ENCODE measurements at places on chromosomes 5 and 9. TPM values are rescaled to one million over a fixed set of nuclear protein-coding genes. Genes with fewer than 3 reads are reported as not detected.

DNA sequence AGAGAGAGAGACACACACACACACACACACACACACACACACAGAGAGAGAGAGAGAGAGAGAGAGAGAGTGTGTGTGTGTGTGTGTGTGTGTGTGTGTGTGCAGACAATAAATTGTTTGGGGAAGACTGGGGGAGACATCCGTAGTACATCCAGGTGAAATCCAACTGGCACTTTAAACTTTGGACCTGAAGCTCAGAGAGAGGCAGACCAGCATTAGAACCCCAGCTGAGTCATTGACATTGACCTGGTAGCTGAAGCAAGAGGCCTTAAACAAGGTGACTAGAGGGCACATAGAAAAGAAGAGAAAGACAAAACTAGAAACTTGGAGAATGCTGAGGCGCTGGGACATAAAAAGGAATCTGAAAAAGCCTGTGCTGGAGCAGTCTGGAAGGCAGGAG is 251.5 kb downstream of the CRB2 start:
- DNase-seq: no peak

- DNase-seq: no peak
These were observed 586 bp upstream of the FCHO2 start for GRCh38 chr5:72955143-72955767.

GRCh38 chr5:76582230-76583162 is 40.7 kb downstream of the F2RL2 start:
- no peak for DNase-seq

DNA sequence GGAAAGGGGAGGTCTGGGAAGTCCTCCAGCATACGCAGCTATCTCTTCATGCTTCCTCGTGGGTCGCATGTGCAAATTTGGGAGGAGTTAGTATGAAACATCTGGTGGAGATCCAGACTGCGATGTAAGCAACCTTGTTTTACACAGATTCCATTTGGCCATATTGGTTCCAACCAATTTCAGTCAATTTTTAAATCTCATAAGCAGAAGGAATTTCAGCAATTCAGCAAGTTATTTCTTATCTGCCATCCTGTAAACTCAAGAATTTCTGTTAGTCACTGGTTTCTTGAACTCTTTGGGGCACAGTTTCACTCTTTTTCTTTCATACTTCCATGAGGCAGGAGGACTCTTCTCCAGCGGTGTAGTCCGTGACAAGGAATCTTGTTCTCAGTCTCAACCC is 130.4 kb upstream of the CLINT1 start:
- no peak for DNase-seq

DNA sequence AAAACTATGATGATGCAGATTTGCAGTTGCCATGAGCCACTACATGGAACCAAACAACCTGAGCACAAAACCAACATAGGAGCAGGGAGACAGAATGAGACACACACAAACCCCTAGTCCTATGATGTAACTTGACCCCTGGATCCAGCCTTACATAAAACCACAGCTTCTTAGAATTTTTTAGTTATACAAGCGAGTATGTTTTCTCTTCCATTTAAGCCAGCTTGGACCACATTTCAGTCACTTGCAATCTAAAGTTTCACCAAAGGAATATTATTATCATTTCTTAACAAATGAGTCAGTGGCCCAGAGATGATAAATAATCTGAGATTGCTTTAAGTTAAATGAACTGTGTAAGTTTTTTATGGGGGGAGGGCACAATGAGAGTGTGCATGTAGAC is 6.8 kb downstream of the SPOCK1 start:
- DNase-seq: no peak

The HMCN2 gene
- not detected for total RNA-seq

The LCN1 gene
- total RNA-seq: not detected

GRCh38 chr5:171659896-171660295 is 125.7 kb upstream of the SMIM23 start:
- no peak for DNase-seq

- DNase-seq: no peak
These were observed 55.9 kb downstream of the AHRR start for GRCh38 chr5:377326-377981.

The NUTM2F gene
- not detected for total RNA-seq

DNA sequence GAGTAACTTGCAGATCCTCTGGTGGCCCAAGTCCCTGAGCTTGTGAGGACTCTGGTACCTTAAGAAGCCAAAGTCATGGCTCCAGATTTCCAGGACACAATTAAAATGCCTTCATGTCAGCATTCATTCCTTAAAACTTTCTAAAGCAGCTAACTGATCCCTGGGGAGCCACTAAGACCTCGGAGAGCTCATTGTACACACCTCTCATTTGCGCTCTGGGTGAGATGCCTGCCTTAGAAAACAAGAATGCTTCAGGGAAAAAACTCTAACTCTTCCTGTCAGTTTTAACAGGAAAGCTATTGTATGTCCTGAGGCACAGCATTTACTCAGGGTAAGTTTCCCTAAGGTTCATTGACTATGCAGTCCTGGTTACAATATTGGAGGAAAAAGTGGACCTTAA is 285.0 kb downstream of the EFNA5 start:
- DNase-seq: no peak

The C9 gene
- not detected for total RNA-seq

DNA sequence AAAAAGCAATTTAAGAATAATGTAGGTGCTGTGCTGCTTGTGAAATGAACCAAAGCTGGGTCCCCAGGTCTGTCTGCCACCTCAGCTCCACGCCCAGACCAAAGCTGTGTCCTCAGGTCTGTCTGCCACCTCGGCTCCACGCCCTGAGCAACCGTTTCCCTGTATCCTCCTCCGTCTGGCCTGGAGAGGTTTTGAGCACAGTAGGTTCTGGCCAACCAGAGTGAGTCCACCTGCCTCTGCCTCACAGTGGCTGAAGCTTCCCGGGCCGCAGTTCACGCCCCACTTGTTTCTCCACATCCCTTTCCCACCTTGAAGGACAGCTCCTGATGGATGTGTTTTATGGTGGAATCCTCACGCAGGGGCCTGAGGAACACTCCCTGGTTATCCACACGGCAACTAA is 120.5 kb downstream of the ADAMTS2 start:
- no peak for DNase-seq

The CDHR2 gene
- total RNA-seq: 0.09 TPM

DNA sequence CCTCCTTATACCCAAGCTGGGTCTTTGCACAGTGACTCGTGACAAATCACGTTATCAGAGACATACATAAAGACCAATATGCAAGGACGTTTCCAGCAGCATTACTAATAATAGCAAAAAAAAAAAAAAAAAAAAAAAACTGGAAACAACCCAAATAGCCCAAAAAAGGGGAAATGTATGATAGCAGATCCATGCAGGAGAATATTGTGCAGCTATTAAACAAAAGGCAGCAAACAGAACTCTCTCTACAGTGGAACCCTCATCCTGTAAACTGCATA is 37.7 kb downstream of the C5orf15 start:
- no peak for DNase-seq

DNA sequence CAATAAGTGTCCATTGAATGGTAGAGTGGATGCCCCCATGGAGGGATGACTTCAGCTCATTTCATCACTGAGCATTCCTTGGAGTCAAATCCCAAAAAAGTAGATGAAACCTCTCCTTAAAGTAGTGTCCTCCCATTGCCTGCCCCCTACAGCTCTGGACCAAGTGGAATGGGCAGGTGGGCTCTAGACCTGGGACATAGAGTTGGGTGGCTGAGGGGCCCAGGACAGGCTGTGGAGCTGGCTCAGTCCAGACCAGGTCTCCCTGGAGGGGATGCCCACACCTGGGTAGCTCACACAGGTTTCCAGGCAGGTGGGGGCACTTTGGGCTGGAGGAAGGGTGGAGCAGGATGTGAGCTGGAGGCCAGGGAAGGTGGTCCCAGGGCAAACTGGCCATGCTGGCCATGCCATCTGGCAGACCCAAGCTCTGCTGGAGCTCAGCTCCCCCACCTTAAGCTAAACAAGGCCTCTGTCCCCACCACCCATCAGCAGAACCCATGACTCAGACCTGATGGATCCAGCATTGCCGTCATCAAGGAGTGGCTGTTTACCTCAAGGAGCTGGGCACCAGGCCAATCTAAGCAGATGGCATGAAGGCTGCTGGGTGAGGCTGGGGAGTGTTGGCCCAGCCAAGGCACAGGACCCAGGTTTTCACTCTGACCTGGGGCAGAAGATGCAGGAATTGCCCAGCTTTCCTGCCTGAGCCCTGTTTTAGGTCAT is 6.2 kb upstream of the SPINK4 start:
- DNase-seq: peak; percentile 100

The TAF1L gene
- not detected for total RNA-seq

The MAMDC2 gene
- total RNA-seq: not detected

GRCh38 chr5:65144136-65144871 is 337.4 kb downstream of the ADAMTS6 start:
- no peak for DNase-seq

DNA sequence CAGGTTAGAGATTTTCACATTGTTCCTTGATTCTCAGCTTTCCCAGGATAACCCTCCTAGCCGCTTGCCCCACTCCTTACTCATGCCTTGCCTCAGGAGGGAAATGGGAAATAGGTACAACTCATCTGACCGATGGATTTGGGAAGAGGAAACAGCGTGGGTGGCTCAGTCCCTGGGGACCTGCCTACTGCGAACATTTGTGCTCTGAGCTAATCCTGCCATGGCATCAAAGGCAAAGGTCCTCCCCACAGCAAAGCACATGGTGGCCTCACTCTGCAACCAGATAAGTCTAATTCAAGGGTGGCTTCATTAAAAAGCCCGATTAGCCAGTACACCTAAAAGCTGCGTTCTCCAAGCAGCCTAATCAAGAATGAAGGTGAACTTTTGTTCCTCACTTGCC is 82.4 kb upstream of the ADRA1B start:
- peak; percentile 42 for DNase-seq

The TOR4A gene
- total RNA-seq: 20.6 TPM

- DNase-seq: no peak
These were observed 150.1 kb downstream of the NNT start for GRCh38 chr5:43753069-43753468.

GRCh38 chr9:76676857-76677256 is 87.4 kb upstream of the PCA3 start:
- no peak for DNase-seq

Data from MCF 10A (cell line).